Thymus (tissue), 14 donors: ENCODE measurements at places on chromosomes 6 and 20. TPM values are rescaled to one million over a fixed set of nuclear protein-coding genes. Genes with fewer than 3 reads are reported as not detected.

Gene DNMT3B
- 2.7 TPM for total RNA-seq

Gene SMIM13
- 4.8 TPM for total RNA-seq

Gene BPI
- total RNA-seq = 2.1 TPM

Gene KIAA1755
- 0.66 TPM for total RNA-seq

Gene ADGRB3
- 0.09 TPM for total RNA-seq

Gene DLK2
- 1.5 TPM for total RNA-seq

Gene IP6K3
- total RNA-seq = 0.28 TPM

Gene SIRPB1
- 0.90 TPM for total RNA-seq

Gene OR2B6
- 0.19 TPM for total RNA-seq

Gene OR2H1
- total RNA-seq = not detected

Gene GSTA2
- total RNA-seq = 0.14 TPM

Gene WFDC12
- total RNA-seq = 1.0 TPM

Gene GLP1R
- under 0.01 TPM for total RNA-seq

Gene SYNJ2
- 5.7 TPM for total RNA-seq

Gene SERAC1
- 2.7 TPM for total RNA-seq

Gene PCED1A
- 25.1 TPM for total RNA-seq

Gene PRSS35
- 1.7 TPM for total RNA-seq

Gene CAGE1
- 0.09 TPM for total RNA-seq

Gene CTCFL
- total RNA-seq = 0.05 TPM

Gene RIPOR2
- 48.4 TPM for total RNA-seq

Gene TPMT
- total RNA-seq = 12.8 TPM

Gene BPIFB4
- 0.05 TPM for total RNA-seq

Gene CGA
- 1.5 TPM for total RNA-seq

Gene LY86
- 13.4 TPM for total RNA-seq

Gene MDFI
- total RNA-seq = 6.2 TPM

Gene SALL4
- total RNA-seq = 0.09 TPM

Gene EDN1
- 1.0 TPM for total RNA-seq

Gene SOBP
- 4.1 TPM for total RNA-seq

Gene RAB44
- total RNA-seq = 0.28 TPM

Gene HCK
- total RNA-seq = 25.2 TPM

Gene KIAA0408
- total RNA-seq = 0.52 TPM

Gene IYD
- total RNA-seq = not detected

Gene DOK5
- 0.76 TPM for total RNA-seq

Gene GGTLC1
- total RNA-seq = not detected

Gene EYA4
- total RNA-seq = 6.2 TPM

Gene MAP3K7
- 23.8 TPM for total RNA-seq
